ENCODE measurements at places on chromosomes 1 and 21.

DNA sequence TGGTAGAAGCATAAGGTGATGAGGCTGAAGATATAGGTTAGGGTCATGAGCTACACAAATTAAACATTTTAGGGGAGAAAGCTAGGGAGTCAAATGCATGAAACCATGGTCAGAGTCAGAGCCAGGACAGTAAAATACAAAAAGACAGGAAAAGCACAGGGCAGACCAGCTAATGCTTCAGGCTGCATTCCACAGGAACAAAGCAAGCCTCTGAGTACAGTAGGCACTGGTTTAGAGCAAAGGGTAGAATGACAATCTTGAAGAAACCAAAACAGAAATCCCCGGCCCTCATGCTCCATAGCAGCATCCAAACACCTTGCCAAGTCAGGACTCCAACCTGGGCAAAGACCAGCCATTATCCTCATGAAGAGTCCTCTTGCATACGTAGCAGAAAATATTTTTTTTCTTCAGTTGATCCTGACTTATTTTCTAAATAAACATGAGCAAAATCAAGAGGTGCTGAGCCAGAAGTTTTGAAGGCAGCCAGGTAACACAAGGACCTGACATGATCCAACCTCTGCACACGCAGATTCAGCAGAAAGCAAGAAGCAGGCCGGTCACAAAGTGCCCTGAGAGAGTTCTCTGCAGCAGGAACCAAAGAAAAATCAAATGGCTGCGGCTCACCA, 273.1 kb downstream of the TTLL7 start:
- DNase-seq = no peak

DNA sequence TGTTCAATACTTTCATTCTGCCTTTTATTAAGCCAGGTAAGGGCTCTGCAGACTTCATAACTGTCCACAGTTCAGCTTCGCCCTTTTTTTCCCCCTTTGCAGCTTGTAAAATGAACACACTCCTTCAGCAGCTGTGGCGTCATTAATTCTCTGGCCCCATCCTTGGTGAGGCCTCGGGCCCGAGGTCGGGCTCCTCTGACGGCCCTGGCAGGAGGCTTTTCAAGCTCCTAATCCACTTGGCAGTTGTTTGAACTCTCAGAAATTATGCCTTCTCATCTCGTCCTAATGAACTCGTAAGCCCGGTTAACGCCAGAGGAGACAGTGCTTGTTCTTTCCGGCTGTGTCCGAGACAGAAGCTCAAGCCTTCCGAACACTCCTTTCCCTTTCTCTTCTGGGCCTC, 18.1 kb upstream of the EPHA8 start:
- no peak for DNase-seq

- no peak for DNase-seq
These were observed 12.4 kb downstream of the ENTREP3 start for GRCh38 chr1:155242805-155243358.

DNA sequence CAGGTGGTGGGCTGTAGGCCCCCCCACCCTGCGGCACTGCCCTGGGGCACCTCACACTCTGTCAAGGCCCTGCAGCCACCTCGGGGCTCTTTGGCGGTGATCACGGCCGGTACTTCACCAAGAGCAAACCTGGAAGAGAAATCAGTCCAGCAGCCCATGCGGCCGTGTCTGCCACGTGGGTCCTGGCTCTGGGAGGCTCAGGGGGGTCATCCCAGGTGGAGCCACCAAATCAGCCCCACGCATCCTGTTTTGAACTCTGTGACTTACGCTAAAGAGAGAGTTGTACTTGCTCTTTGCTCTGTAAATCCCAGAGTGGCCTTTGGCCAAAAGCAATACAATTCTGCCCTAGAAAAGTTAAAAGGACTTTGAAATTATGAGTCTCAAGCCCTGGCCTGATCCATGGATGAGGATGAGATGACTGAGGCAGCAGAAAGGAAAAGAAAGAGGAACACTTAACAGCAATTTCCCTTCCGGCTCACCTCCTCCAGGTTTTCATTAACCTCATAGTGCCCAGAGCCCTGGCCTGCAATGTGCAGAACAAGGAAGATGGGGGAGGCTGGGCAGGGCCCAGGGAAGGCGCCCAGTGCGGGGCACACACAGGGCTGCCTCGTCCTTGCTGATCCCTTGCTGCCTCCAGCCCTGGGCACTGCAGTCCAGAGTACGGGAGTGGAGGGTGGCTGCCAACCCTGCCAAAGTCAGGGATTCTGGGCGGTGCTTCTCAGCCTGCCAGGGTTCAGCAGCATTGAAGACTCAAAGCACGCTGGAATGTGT, 337.0 kb downstream of the MATN1 start:
- DNase-seq = no peak

DNA sequence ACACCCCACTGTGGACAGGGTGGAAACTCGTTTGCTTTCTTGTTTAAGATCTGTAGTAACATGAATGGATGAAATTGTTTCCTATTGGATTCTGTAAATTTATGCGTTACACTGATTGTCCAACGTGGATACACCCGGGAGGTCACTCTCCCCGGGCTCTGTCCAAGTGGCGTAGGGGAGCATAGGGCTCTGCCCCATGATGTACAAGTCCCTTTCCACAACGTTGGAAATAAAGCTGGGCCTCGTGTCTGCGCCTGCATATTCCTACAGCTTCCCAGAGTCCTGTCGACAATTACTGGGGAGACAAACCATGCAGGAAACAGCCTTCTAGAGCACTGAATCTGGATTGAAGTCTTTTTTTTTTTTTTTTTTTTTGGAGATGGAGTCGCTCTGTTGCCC, 1.4 kb downstream of the RCC1 start:
- no peak for DNase-seq

- DNase-seq = no peak
These were observed 33.7 kb downstream of the CTTNBP2NL start for GRCh38 chr1:112429749-112430148.

DNA sequence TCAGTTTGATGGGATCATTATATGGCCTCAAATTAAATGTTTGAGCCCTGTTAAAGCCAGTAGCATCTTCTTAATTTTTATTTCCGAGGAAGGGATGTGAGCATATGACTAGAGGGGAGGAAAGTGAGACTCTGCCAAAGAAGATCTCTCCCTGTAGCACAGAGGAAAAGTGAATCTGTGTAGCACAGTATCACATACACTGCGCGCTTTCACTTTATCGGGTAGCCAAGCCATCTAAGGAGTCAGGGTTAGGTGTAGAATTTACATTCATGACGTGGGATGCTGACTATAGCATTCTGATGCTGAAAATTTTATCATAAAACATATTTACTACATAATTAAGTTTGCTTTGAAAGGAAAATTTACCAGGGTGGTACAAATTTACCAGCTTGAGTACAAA, 24.0 kb downstream of the LRRC8D start:
- no peak for DNase-seq

DNA sequence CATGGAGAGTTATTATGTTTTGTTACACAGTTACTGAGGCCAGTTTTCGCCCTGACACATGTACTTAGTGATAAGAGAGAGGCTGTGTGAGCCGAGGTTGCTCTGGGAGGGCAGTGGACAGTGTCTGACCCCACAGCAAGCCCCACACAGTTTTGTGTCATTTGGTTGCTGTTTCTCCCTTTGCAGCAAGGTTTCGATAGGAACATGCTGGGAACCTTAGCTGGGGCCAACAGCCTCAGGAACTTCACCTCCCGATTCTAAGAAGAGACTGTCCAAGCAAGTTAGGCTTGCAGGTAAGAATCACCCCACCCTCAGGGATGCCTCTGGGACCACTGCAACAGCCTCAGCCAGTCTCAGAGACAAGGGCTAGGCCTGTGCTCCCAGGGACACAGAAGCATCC, 45.3 kb downstream of the PKP1 start:
- no peak for DNase-seq

- no peak for DNase-seq
These were observed 141.5 kb downstream of the PAPPA2 start for GRCh38 chr1:176604461-176604860.

All from stimulated activated CD8-positive, alpha-beta memory T cell treated with anti-CD3 and anti-CD28 coated beads, Interleukin-7, amount 100 ng/mL, for 1 hour (primary cell).